A549 treated with CORT108297 at 1 μM for 4 hours (cell line): ENCODE measurements at places on chromosomes 3 and 15. TPM values are rescaled to one million over a fixed set of nuclear protein-coding genes. Genes with fewer than 3 reads are reported as not detected.

SST gene
- total RNA-seq, result not detected in 5 replicates

ANKUB1 gene
- total RNA-seq, result 0.06 TPM in 1 of 5 replicates, not detected in the others

VGLL3 gene
- 4.2 to 11.5 TPM (median 6.8 TPM) in 5 replicates for total RNA-seq

PLCH1 gene
- total RNA-seq, result 0.95 to 1.2 TPM (median 1.0 TPM) in 5 replicates

GSK3B gene
- total RNA-seq, result 23.6 to 30.0 TPM (median 29.9 TPM) in 5 replicates

NDUFAF3 gene
- total RNA-seq, result 55.1 to 94.9 TPM (median 94.0 TPM) in 5 replicates

TNNC1 gene
- 0.92 to 1.5 TPM (median 1.2 TPM) in 5 replicates for total RNA-seq

ASB14 gene
- total RNA-seq, result not detected in 5 replicates

WDR93 gene
- 0.11 to 0.23 TPM (median 0.14 TPM) in 5 replicates for total RNA-seq

ALDH1A2 gene
- total RNA-seq, result 0.34 to 0.61 TPM (median 0.44 TPM) in 4 of 5 replicates, not detected in the other

DAPK2 gene
- total RNA-seq, result 3.8 to 5.4 TPM (median 3.9 TPM) in 5 replicates

MAPKBP1 gene
- 3.2 to 5.3 TPM (median 5.2 TPM) in 5 replicates for total RNA-seq

ZNF619 gene
- total RNA-seq, result 1.3 to 1.9 TPM (median 1.7 TPM) in 5 replicates

SLC2A2 gene
- not detected in 5 replicates for total RNA-seq

DVL3 gene
- total RNA-seq, result 17.8 to 28.6 TPM (median 27.7 TPM) in 5 replicates

ZNF660 gene
- total RNA-seq, result not detected in 5 replicates
